ENCODE measurements at places on chromosomes 13 and 19.

- DNase-seq: no peak
Measured at GRCh38 chr19:49556412-49557398, 23.7 kb downstream of the NOSIP start.

- DNase-seq: no peak
Measured at GRCh38 chr19:3508771-3509535, 2.8 kb downstream of the FZR1 start.

DNA sequence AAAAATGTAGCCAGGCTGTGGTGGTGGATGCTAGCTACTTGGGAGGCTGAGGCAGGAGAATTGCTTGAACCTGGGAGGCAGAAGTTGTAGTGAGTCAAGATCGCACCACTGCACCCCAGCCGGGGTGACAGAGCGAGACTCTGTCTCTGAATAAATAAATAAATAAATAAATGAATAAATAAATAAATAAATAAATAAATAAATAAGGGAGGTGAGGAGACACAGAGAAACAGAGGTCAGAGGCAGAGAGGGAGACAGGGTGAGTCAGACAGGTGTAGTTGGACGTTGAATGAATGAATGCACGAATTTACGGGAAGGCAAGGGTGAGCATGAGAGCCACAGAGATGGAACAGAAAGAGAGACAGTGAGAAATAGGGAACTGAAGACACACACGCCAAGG, 3.1 kb downstream of the RAB4B start:
- no peak for DNase-seq

DNA sequence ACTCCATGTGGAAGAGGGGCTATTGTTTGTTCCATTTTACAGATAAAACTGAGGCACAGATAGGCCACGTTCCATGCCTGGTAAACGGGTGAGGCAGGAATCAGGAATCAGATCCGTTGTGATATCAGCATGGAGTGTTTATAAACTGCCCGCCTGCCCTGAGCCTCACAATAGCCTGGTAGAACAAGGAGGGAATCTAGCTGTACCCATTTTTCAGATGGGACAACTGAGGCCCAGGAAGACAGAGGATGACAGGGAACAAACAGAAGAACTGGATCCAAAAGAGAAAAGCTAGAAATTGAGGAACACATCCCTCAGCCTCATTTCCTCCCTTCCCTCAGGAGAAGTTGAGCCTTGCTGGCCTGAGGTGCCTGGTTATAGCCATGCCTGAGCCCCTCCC, 32.5 kb downstream of the CERS4 start:
- DNase-seq: no peak

- no peak for DNase-seq
Measured at GRCh38 chr13:94329754-94330551, 149.5 kb downstream of the DCT start.

DNA sequence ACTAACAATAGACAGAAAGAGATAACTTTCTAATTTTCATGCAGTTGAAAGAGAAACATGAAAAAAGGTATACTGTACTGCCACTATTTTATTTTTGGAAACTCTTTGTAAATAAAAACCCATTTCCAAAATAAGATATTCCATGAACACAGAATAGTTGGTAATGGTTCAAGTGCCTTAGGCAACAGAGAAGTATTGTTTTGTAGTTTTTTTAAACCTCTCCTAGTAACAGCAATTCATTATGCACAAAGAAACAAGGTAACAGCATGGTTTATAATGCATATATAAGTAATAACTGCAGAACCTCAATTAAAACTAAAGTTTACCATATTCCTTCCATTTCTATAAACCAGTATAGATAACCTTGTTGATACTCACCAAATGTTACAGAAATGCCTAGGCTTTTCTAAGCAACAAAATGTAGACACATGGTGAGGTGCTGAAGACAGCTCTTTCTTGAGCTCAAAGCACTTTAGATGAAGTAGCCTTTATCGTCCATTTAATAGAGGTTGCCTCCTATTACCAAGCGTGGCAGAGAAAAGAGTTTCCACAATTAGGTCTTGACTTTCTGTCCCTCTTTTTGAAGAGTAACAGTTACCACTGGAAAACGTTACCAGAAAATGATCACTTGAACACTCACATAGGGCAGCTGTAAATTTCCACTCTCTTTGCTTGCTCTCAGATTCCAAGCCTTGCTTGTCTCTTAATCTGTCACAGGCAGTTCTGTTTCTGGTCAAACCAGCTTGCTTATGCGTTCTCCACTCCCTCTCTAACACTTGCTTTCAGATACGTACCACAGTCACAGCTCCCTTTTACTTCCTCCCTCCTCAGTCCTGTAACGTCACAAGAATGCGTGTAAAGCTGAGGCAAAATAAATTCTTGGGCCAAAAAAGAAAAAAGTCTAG, 42.9 kb downstream of the CAB39L start:
- peak; percentile 84 for DNase-seq

GRCh38 chr13:22175815-22176214, 504.9 kb downstream of the FGF9 start:
- DNase-seq: no peak

- no peak for DNase-seq
Measured at GRCh38 chr13:92143766-92144165, 745.3 kb downstream of the GPC5 start.

- no peak for DNase-seq
Measured at GRCh38 chr19:58183817-58184215, 955 bp downstream of the ZNF274 start.

DNA sequence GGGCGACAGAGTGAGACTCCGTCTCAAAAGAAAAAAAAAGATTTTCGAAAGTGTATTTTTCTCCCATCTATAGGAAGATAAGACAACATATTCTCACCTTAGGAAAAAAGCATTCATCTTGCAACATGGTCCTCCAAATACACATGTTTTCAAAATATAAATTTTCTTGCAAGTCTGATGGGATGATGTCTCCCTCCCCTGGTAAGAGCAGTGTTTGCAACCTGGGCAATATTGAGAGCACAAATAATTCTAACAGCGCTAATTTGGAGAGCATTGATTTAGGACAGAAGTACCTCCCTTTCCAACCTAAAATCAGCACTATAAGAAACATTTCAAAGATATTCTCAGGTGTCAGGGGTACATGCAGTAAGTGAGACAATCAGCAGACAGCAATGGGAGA, 61.0 kb upstream of the SHISA2 start:
- DNase-seq: no peak

GRCh38 chr19:55432241-55432959, 10.7 kb downstream of the SHISA7 start:
- no peak for DNase-seq

- DNase-seq: no peak
Measured at GRCh38 chr13:98458431-98458830, 118.5 kb downstream of the STK24 start.

- no peak for DNase-seq
Measured at GRCh38 chr19:41288673-41289530, 21.1 kb upstream of the CCDC97 start.

DNA sequence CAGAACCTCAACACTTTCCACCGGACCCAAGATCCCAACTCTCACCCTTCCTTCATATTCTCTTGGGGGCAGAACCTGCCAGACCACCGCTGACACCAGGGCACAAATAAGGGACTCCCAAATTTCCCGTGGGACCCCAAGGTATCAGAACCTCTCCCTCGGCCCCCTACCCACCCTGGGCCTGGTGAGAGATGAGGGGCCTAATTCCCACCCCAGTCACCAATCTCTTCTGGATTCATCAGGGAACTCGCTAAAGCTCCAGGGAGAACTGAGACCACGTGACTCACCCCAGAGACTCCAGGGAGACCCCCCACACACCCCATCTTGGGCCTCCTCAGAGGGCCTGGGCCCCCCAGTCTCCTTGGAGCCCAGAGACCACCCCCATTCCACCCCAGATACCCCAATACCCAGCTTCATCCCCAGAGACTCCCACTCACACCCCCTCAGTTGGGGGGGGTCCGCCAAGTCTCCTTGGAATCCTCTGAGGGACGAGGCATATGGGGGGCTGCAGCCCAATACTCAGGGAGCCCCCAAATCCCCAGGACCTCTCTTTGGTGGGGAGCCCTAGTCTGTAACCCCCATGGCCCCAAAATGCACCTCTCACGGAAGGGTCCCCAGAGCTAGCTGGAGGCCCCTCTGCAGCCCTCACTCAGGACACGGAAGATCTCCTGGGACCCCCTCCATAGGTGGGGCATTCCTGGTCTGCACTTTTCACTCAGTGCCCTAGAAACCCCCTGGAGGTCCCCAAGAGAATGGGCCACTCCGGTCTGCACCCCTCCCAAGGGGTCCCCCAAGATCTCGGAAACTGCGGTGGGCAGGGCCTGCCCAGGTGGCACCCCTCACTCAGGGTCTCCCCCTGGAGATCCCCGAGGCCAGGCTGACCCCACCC, 1.6 kb downstream of the LMNB2 start:
- no peak for DNase-seq

DNA sequence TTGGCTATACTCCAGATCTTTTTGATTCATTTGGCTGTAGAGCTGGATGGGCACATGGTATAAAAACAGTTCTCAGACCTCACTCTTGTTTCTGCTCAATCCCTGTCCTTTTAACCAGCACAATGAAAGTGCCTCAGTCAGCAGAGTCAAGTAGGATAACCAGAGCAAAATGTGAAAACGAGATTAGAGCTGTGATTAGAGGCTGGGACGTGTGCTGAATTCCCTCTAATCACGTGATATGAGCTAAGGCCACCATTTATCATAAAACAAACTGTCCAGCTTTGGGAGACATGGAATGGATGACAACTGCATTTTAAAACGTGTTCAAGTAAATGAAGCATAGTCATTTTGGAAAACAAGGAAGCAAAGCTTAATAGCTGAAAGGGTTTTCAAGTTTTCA, 54.1 kb downstream of the GJA3 start:
- no peak for DNase-seq

DNA sequence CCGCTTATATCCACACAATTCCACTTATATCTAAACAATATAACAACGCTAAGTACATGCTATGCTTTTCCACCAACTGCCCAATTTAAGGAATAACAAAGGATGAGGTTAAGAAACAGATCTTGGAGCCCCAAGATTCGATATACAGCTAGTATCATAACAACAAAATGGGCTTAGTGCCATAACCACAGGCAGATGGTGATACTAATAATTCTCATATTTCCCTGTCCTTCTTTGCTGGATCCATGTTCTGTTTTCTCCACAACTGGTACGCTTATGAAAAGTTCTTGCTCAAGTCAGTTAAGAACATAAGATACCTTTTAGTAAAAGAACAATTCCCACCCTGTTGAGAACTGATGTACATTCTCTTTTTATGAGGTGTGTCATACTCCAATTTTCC, 33.9 kb downstream of the CAB39L start:
- no peak for DNase-seq

GRCh38 chr19:40217027-40217810, 965 bp downstream of the TTC9B start:
- no peak for DNase-seq

- no peak for DNase-seq
Measured at GRCh38 chr19:29879655-29879974, 62.4 kb upstream of the URI1 start.

DNA sequence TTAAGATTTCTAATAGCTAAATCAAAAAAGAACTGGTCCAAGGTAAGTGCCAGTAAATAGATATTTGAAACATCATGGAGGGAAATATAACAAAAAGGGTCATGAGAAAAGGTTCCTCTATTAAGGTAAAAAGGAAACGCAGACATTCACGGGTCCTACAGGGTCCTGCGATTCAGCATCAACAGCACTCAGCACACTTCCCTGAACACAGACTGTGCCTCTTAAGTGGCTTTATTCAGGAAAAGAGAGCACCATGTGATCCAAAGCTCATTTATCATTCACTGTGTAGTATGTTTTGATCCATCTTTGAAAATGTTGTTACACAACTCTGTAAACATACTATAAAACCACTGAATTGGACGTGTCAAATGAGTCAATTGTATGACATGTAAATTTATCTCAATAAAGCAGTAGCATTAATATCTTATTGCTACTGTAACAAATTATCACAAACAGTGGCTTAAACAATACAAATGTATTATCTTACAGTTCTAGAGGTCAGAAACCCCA, 33.7 kb downstream of the CRYL1 start:
- no peak for DNase-seq

GRCh38 chr19:51786646-51787494, 8.1 kb upstream of the FPR3 start:
- peak; percentile 41 for DNase-seq

DNA sequence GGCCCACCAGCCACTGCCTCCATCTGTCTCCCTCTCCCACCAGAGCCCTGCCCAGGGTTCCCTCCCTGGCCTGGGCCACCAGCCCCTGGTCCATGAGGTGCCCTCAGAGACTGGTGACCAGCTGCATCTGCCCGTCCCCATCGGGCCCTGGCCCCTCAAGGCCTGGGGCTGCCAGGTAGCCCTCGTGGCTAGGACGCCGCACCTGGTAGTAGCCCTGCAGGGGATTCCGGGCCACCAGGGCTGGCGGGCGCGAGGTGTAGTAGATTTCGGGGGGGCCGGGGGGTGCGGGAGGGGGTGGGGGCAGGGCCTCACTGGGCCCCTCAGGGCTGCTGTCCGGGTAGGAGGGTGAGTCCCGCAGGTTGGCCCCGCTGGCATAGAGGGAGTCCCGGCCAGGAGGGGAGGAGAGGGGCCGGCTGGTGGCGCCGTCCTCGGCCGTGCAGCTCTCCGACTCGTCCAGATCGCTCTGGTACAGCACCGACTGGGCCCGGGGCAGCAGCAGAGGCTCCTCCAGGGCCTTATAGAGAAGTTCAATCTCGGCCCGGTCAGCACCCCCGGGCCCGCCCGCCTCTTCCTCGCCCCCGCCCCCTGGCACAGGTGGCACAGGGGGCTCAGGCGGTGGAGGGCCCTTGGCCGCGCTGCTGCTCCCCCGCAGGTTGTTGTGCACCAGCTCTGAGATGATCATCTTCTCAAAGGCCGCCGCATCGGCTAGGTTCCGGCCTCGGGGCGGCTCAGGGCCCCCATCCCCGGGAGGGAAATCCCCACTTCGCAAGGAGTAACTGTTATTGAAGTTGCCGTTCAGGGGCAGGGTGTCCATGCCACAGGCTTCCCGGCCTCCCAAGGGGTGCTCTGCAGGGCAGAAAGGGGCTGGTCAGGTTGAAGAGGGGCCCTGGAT, 14.6 kb upstream of the ASF1B start:
- DNase-seq: no peak

GRCh38 chr19:44728178-44728577, 20.3 kb upstream of the BCL3 start:
- no peak for DNase-seq

DNA sequence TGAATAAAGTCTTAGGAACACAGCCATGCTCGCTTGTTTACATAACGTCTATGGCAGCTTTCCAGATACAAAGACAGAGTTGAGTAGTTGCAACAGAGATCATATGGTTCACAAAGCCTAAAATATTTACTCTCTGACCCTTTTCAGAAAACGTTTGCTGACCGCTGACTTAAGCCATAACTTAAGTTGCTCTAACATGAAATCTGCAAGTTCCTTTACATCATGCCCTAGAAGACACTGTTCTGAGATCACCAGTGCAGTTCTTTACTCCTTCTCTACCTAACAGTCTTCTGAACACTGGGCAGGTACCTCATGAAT, 166.4 kb downstream of the DCLK1 start:
- no peak for DNase-seq

GRCh38 chr13:29005035-29005762, 185.1 kb downstream of the MTUS2 start:
- no peak for DNase-seq

- DNase-seq: no peak
Measured at GRCh38 chr19:46254776-46255175, 25.2 kb downstream of the IGFL1 start.

- no peak for DNase-seq
Measured at GRCh38 chr13:102868366-102868936, 22.6 kb downstream of the ERCC5 start.

Data from Ammon's horn (tissue), 1 donor.